Pulmonary artery endothelial cell (primary cell): ENCODE measurements at places on chromosomes 1 and 21.

DNA sequence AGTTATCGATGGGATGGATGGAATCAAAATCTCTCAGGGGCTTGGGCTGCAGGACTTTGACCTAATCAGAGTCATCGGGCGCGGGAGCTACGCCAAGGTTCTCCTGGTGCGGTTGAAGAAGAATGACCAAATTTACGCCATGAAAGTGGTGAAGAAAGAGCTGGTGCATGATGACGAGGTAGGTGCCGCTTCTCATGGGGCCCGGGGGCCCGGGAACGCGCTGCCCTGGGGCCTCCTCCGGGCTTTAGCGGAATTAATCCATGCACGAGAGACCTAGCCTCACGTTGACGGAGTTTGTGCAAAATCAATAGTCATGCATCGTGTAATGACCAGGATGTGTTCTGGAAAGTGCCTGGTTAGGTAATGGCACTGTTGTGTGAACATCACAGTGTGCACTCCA is 43.8 kb downstream of the FAAP20 start:
- no peak for DNase-seq

DNA sequence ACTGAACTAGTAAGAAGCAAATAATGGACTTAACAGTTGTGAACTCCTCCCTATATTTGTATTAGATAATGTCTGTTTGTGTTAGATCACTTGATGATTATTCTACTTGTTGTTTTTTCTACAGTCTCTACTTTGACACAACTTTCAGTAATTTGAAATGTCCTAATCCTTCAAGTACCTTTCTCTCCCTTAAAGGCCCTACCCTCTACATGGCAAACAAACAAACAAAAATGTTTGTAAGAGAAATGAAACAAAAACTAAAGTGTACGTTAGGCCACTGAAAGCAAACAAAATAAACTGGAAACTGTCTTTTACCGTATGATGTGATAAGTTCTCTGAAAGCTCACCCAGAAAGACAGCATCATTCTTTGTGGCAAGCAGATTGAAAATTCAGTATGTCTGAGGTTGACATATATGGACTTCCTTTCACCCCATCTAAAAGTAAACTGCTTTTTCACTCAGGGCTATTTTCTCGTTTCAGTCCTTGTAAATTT is 255.9 kb upstream of the SNX7 start:
- DNase-seq: no peak

DNA sequence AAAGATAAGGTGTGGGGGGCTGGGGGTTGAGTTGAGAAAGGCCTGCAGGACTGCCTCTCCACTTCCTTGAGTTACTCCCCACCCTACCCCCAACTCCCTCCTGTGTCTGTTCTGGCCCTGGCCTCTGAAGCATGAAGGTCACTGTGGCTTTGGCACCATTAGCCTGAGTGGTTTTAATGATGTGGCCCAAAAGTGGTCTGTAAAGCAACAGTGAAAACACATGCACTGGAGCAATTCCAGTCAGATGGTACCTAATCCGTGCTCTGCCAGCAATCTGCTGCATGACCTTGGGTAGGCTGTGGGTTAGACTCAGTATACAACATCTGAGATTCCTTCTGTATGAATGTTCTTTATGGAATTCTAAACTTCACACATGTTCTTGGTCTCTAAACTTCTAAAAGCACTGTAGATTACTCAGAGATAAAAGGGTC is 86.5 kb upstream of the ATP1A1 start:
- no peak for DNase-seq

- no peak for DNase-seq
Measured at GRCh38 chr1:16631248-16632043, 18.1 kb upstream of the NBPF1 start.

- no peak for DNase-seq
Measured at GRCh38 chr1:219907772-219908070, 20.6 kb downstream of the SLC30A10 start.

GRCh38 chr1:74065081-74065480 is 132.9 kb downstream of the LRRIQ3 start:
- DNase-seq: no peak

DNA sequence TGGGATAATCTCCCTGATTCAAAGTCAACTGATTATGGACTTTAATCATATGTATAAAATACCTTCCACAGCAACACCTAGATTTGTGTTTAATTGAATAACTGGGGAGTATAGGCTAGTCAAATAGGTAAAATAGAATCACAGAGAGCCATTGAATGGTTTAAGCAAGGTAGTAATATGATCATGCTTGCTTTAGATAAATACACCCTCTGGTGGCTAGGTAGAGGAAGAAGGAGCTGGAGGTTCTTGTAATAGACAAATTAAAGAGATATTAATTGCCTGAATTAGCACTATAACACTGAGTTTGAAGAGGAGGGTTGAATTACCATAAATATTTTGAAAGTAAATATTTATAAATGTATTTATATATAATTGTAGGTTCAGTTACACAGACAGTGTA is 40.3 kb downstream of the DIRAS3 start:
- no peak for DNase-seq

DNA sequence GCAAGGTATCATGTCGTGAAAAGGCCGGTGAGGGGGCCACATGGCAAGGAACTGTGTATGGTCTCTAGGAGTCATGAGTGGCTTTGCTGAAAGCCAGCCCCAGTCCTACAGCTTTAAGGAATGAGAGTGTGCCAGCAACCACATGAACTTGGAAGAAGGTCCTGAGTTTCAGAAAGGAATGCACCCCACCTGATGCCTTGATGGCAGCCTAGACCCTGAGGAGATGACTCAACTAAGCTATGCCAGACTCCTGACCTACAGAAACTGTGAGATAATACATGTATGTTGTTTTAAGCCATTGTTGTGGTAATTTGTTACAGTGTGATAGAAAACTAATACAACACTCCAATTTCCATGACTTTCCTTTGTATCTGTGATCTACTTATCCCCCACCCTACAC is 33.5 kb upstream of the AKT3 start:
- no peak for DNase-seq

DNA sequence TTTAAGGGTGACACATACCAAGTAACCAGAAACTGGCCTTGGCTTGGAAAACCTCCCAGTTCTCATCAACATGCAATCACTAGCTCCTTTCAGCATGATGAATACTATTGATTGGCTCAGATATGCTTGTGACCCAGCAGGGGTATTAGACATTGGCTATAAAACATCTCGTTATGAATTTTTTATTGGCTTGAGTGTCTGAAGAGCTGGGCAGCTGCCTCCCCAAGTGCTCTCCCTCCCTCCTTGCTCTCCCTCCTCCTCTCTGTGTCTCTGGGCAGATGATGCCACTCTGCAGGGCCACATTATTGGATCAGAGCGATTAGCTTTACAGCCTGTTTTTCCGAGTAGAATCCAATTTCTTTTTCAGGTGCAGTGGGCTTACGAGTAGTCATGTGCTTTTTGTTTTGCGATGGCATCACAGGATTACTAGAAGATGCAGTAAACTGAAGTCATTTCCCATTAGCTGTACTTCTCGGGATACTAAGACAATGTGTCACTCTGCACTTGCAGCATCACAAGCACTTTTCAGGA is 79.3 kb upstream of the ATF3 start:
- DNase-seq: no peak

DNA sequence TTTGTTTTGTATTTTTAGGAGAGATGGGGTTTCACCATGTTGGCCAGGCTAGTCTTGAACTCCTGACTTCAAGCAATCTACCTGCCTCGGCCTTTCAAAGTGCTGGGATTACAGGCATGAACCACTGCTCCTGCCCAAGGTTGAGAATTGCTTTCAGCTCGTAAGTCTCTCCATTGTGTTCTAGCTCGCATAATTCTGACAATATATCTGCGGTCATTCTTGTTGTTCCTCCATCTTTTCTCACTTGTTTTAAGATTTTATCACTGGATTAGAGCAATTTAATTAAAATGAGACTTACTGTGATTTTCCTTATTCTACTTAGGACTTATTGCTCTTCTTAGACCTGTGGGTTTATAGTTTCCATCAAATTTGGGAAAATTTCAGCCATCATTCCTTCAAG is 102.9 kb downstream of the AHCTF1 start:
- no peak for DNase-seq

- no peak for DNase-seq
Measured at GRCh38 chr21:44957901-44958451, 18.1 kb downstream of the SLX9 start.

- DNase-seq: no peak
Measured at GRCh38 chr21:37915941-37916309, 332 bp downstream of the KCNJ6 start.

GRCh38 chr1:111205714-111206050 is 5.2 kb upstream of the DENND2D start:
- no peak for DNase-seq

- DNase-seq: no peak
Measured at GRCh38 chr21:42037516-42037915, 27.4 kb upstream of the ZBTB21 start.

- no peak for DNase-seq
Measured at GRCh38 chr1:29706936-29707335, 470.6 kb downstream of the PTPRU start.

DNA sequence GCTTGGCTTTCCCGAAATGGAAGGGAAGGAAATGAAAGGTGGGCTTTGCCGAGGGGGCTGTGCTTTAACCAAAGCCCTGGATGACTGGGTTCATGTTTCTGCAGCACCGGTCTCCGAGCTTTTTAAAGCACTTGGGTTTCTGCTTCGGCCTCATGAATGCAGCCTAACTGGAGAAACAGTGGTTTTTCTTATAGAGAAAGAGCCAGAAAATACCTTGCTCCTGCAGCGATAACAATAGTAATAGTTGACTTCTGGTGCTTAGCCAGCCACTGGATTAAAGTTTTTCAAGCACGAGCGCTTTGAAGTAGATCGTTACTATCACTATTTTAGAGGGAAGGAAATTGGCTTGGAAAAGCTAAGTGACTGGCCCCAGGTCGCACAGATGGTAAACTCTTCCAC is 500 bp upstream of the DOCK7 start:
- no peak for DNase-seq

DNA sequence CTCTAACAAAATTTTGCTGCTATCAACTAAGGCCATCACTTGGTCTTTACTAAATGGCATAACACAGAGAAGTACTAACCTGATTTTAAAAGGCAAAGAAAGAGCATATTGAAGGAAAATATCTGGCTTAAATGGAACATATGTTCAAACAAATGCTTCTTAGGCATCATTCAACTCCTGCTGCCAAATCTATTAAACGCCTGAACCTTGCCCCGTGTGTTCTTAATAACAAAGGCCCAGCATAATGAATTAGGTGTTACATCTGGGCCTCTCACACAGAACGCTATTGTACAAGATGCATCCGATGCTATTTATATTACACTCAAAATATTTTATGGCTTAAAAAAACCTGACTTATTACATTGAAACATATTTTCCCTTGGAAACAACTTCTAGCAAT is 48.4 kb downstream of the B3GALNT2 start:
- no peak for DNase-seq

DNA sequence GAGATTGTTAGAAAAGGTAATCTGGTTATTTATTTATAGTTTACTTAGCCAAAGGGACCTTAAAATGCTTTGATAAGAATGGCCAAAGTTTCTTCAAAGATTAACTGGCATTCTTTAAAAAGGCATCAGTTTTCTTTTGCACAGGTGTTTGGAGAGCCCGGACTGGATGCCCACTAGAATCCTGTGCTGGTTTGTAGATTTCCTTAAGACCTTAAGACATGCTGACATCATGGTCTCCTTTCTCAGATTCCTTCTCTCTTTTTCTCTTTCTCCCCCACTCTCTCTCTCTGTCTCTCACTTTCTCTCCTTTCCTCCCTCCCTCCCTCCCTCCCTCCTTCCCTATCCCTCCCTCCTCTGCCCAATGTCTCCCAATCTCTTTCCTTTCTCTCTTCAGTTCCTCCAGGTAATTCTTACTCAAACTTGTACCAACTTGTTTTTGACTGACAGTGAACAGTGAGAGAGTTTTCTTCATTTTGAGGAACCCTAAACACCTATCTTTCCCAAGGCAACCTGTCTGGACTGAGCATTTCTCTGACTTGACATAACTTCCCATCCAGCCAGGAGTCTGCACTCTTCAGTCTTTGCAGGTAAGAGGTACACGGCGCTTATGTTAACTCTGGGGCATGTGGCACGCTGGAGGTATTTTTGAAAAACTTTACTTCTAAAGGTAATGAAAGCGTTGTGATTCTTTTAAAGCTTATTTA is at the start of gene KCNJ15:
Gene KCNJ15, plus strand, starts transcription at position 393 of the 704 bp plus-strand sequence. CDS start 42,271 bp downstream, outside the sequence.
- DNase-seq: no peak

- DNase-seq: no peak
Measured at GRCh38 chr1:18343581-18343980, 137.1 kb upstream of the KLHDC7A start.

- DNase-seq: no peak
Measured at GRCh38 chr1:23742670-23743286, 493 bp upstream of the ELOA start.

GRCh38 chr21:46551636-46552241 is 53.1 kb downstream of the S100B start:
- DNase-seq: no peak

- DNase-seq: no peak
Measured at GRCh38 chr1:22709891-22710700, 543 bp upstream of the EPHB2 start.

DNA sequence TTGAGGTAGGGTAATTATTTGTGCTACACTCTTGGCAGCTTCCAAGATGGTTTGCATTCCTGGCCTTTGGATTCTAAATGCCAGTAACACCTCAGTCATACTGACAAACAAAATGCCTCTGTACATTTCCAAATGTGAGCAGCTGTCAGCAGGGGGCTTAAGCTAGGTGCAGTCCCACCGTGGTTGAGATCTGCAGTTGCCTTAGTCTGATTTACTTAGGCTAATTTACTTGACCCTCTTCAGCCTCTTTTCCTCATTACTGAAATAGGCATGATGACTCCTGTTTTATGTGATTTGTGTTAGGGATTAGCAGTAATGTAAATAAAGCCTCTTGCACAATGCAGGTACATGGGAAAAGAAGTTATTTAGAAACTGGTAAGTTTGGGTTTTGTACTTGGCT is 13.5 kb upstream of the SPATA1 start:
- no peak for DNase-seq

DNA sequence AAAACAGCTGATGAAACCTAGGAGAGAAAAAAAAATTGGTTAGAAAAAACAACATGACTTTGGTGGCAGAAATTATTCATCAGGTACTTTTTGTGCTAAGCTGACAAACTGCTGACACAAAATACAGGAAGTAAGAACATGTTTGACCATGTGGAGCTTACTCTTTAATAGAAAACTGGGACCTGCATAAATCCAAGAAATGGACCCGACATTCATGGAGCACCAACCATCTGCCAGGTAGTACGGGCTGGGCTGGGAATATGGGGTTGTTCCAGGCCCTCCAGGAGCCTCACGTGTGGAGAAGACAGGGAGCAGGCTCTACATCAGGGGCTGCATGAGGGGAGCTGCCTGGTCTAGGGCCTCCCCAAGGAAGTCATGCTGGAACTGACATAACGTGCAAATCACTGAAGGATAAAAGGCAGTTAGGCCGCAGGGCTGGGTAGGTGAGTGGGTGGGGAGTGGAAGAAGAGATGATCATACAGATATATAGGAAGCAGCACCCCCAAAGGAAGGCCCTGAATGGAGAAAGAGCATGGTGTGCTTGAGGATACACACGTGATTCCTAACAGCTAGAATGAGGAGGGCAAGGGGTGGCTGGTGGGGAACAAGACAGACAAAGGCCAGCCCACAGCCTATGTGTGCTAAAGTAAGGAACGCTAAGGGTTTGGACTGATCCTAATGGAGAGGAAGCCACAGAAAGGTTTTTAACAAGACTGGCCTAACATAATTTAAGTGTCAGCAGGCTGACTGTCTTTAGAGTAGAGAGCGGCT is 26.1 kb downstream of the CD58 start:
- no peak for DNase-seq

GRCh38 chr1:62613325-62613727 is 16.0 kb downstream of the ANGPTL3 start:
- no peak for DNase-seq
